NCI-H446 (cell line): ENCODE measurements at places on chromosomes 11 and 22.
A peak's percentile ranks its signal among the peaks of the same experiment; 100 is the strongest.

GRCh38 chr22:39567135-39567946 lies 3.2 kb upstream of the CACNA1I start:
- DNase-seq, result no peak

DNA sequence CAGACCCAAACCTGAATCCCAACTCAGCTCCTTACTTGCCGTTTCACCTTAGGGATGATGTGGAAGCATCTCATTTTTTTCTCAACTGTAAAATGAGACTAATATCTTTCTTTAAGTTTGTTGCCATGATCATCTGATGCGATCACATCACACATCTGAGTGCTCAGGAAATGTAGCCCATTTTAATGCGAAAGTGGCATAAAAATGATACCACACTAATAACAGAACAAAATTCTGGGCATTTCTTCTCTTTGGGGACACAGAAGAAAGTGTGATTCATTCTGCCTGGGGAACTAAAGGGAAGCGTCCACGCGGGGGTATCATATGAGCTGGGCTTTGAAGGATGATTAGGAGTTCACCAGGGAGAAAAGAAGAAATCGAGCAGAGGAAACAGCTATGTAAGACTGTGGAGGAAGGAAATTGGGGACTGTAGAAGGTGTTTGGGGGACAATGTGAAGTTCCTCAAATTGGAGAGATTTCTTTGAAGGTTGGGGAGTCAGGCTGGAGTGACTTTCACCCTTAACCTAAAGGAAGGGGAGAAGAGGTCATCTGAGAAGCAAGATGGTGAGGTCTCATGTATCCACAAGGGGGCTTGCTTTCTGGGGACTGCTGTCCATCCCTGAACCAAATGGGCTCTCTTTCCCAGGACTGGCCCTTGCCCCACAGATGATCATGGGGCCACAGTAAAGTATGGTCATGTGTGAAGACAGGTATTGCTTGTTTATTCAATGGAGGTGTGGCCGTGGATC lies 49.7 kb upstream of the NNMT start:
- no peak for DNase-seq

GRCh38 chr11:65468874-65469333 lies 29.9 kb upstream of the MALAT1 start:
- no peak for DNase-seq

DNA sequence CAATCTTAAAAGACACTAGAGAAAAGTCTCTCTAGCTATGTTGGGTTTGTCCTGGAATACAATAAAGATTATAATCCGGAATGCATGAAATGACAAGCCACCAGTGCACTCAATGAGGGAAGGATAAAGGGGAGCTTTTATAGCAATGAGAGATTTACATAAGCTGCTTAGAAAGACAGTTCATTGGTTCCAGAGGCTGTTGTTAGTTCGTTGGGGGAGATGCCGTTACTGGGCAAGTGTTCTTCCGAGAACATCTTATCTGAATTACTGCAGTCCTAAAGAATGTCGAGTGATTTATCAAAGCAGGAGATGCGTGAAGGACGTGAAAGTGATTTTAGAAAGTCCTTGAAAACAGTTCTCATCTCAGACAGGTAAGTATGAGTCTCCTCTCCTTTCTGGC lies 33.6 kb downstream of the SYN3 start:
- no peak for DNase-seq

DNA sequence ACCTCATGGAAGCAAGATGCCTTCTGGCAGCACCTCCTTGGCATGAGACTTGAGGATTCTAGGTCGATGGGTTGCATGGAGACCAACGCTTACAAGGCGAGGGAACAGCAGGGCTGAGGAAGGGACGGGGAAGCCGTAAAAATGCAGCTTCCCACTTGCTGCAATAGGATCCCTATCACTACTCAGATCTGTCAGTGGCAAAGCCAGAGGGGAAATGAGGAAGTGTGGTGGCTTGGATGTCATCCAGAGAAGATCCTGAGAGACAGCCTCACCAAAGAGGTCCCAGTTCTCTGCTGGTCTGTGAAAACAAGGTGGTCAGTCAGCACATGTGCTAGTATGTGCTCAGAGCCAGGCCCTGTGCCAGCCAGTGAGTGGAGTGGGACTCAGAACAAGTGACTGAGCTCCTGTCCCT lies 22.2 kb downstream of the CYB5R2 start:
- DNase-seq, result no peak

GRCh38 chr22:23591201-23591791 lies 11.2 kb upstream of the IGLL1 start:
- DNase-seq, result peak; percentile 54

DNA sequence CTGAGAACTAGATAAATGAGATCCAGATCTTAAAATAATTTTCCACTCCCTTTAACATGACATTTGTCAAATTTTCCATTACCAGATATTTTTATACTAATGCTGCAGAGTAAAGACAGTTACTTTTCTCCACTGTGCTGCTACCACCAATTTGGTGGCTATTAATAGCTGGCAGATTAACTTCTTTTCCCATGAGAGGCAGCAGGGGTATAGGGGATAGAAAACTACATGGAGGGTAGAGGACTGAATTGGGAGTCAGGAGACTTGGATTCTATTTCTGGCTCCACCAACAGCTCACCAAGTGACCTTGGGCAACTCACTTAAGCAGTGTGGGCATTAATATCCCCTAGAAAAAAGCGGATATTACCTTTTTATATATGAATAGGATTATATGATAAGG lies 69.2 kb downstream of the KIF18A start:
- no peak for DNase-seq

- DNase-seq, result no peak
Observed at GRCh38 chr11:131692151-131692550, 321.7 kb downstream of the NTM start.

GRCh38 chr11:112715056-112715455 lies 246.2 kb upstream of the NCAM1 start:
- DNase-seq, result no peak

DNA sequence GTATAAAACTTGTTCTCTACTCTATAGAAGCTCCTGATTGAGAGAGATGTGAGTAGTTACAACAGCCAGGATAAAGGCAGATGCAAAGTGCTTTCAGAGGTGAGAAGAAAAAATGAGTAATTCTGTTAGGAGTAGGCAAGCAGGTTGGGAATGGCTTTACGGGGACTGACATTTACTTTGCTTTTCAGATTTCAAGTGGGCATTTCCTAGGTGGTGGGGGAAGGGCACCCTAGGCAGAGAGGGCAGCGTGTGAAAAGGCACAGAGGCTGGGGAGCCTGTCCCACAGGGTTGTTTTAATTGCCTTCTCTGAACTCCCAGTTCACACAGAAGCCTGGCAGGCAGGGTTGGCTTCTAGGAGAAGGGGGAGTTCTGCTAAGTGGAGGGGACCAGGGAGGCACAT lies 106.5 kb downstream of the NAV2 start:
- DNase-seq, result no peak

- DNase-seq, result no peak
Observed at GRCh38 chr11:7575841-7576725, 62.3 kb downstream of the PPFIBP2 start.

- DNase-seq, result no peak
Observed at GRCh38 chr11:102345904-102346303, 1.1 kb upstream of the BIRC2 start.

DNA sequence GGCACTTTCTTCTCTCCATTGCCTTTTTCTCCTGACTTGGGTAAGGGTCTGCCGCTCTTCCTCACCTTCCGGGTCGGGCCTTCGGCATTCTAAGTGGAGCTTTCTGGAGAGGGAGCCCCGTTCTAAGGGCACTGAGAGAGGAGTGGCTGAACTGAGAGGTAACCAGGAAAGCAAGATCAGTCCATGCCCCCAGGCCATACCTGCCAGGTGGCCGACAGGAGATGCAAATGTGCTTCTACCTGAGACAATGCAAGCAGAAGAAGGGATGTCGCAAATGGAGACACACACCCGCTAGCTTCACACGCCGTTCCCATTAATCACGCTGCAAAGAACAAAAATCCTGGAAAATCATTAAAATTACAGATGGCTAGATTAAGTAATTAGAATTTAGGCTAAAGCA lies 156.4 kb upstream of the TBCEL start:
- DNase-seq, result no peak

DNA sequence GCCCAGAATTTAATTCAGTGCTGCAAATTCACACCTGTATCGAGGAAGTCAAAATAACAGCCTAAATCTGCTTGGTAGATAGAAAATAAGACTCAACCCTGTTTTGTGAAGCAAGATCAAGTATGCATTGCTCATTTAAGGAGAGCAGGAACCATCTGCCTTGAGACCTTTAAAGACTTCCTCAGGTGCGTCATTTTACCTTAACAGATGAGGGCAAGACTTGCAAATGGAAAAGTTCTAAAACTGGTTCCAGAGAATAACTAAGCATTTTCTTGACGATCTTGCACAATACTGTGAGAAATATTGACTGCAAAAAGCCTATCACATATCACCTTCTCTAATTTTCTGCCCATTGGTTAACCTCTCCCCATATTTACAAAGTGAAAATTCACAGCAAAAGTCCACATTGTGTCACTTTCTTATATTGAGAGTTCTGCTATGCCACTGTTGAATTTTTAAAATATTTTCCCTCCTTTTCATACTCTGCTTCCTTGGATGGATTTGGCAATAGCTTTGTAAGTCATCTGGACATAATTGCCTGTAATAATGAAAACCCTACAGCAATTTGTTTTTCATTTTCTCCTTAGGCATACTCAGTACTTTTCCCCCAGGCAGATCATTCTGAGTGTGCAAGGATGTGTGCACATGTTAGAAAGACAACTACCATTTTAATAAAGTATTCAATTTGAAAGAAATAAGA lies 234.2 kb downstream of the AASDHPPT start:
- no peak for DNase-seq

GRCh38 chr11:116424615-116425261 lies 348.0 kb downstream of the BUD13 start:
- DNase-seq, result no peak

DNA sequence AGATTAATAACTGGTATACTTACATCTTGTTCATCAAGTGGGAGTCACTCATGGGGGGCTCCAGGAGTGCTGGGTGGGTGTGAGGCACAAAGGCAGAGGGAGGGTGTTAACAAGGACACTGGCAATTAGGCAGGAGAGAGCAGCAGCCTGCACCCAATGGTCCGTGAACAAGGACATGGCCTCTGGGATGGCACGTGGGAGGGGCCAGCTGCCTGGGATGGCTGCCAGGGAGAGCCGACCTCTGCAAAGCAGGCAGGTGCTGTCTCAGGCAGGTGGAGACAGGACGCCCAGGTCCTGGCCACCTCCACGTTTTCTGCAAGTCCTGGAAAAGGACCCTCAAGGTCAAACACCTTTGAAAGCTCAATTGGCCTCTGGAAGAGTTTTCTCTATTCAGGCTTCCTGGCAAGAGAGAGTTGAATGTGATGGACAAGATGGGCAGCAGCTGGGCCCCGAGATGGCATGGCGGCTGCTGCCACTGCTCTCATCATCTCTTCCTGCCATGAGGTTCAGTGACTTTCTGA lies 257.1 kb downstream of the BUD13 start:
- DNase-seq, result no peak

DNA sequence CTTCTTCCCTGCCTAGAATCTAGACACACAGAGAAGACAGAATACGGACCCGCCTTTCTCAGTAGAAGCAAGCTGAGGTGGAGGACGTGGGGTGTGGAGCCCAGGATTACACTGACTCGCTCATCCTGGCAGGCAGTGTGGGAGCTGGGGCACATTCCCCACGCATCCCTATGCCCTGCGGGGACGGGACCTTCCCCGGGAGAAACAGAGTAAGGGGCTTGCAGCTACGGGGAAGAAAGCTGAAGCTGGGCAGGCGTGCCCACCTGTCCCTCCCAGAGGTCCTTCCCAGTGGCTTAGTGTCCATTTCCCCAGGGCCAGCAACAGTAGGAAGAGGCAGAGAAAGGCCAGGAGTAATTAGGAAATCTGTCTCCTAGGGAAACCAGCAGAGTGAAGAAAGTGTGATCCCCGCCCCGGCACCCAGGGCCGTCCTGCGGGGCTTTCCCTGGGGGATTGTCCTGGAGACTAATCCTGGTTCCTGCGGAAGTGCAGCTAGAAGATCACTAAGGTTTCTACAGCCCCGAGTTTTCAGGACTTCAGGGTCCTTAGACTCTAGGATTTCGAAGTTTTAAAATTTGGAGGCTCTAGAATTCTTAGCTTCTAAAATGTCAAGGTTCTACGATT lies 7.8 kb downstream of the DNAJB13 start:
- DNase-seq, result no peak

DNA sequence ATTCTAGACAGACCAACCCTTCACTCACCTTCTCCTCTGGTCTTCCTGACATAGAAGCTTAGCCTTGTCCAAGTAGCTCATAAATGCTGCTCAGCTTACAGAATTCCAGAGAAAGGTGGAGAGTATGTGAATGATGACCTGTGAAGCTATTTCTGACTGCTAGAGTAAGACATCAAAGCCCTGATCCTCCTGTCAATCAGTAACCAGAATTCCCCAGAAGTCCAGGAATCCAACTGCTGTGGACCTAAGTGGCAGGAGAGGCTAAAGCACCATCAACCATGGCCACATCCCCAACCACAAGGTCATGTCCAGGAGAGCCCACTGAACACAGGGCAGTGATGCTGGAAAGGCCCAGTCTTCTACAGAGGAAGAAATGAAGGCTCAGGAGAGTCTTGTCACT lies 2.6 kb downstream of the OR51G2 start:
- no peak for DNase-seq

GRCh38 chr11:99537681-99538080 lies 516.9 kb downstream of the CNTN5 start:
- no peak for DNase-seq

GRCh38 chr11:1391165-1392075 lies 1.7 kb downstream of the BRSK2 start:
- DNase-seq, result peak; percentile 14

DNA sequence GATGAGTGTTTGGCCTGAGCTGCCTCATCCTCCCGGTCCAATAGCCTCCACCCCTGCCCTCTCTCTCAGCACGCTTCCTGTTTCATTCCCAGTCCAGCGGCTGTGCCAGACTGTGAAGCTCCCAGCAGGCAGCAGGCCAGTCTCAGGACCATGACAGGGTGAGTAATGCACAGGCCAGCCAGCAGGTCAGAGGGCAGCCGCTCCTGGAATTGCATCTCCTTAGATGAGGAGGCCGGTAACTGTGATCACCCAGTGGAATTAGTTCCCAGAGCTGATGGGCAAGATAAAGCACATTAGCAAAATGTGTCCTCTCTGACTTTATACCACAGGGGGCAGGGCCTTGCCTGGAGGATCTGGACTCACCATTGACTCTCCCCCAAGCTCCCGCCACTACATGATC lies 251.2 kb downstream of the ETS1 start:
- no peak for DNase-seq

DNA sequence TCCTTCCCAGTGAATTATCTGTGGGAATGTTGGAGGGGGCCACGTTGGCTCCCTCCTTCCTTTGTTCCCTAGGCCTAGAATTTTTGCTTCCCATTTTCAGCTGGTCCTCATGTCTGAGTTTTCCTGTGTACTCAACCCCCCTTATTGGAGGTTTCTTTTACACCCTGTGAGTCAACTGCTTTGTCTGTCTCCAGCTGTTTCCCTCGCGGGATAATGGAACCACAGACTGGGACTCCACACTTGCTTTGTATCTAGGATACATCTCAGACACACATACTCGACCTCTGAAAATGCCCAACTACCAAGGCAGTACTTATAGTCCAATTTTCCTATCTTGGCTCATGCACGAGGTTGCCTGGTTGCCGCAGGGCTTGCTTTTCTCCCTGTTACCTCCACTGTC lies 352.7 kb upstream of the MPPED2 start:
- no peak for DNase-seq

- DNase-seq, result no peak
Observed at GRCh38 chr11:85758026-85758425, 52.9 kb downstream of the SYTL2 start.

GRCh38 chr22:31148488-31148887 lies 8.2 kb upstream of the PLA2G3 start:
- no peak for DNase-seq
